Thoracic aorta (tissue), 2 donors: ENCODE measurements at places on chromosomes 2 and 18.

DNA sequence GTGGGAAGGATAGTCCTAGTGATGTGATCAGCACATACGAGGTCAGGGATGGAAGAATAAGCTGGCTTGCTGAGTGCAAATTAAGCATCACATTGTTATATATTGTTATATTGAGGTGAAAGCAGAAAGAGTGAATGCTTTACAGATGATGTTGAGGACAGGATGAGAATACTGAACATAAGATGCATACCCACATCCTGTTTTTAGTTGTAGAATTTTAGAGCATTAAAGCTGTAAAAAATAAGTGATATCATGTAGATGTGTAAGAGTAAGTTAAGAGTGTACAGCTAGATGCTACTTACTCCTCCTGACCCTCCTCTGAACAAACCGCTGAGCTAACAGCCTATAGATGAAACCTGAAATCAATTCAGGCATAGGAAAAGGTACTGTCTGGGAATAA lies 271.0 kb upstream of the KCNJ3 start:
- DNase-seq, result no peak

- DNase-seq, result no peak
These were observed 489 bp downstream of the TRMT61B start for GRCh38 chr2:28869494-28870145.

GRCh38 chr2:151906633-151906998 lies 78.4 kb upstream of the ARL5A start:
- DNase-seq, result no peak

DNA sequence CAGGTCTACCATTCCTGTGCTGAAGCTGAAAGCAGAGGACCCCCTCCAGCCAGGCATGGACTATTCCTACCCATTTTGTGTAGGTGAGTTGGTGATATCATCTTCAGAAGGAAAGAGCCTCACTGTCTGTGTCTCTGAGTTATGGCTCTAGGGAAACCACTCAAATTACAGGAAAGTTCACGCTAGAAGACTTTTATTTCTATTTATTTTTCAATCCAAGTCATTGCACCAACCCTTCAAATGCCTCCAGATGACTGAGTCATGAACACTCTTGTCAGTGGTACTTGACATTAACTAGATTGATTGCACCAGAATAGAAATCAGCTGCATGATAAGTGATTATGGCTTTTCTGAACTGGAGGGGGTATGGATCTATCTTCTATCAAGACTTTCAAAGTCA lies 338.4 kb downstream of the MBD2 start:
- DNase-seq, result no peak

GRCh38 chr2:185436787-185437372 lies 301.7 kb upstream of the FSIP2 start:
- no peak for DNase-seq

DNA sequence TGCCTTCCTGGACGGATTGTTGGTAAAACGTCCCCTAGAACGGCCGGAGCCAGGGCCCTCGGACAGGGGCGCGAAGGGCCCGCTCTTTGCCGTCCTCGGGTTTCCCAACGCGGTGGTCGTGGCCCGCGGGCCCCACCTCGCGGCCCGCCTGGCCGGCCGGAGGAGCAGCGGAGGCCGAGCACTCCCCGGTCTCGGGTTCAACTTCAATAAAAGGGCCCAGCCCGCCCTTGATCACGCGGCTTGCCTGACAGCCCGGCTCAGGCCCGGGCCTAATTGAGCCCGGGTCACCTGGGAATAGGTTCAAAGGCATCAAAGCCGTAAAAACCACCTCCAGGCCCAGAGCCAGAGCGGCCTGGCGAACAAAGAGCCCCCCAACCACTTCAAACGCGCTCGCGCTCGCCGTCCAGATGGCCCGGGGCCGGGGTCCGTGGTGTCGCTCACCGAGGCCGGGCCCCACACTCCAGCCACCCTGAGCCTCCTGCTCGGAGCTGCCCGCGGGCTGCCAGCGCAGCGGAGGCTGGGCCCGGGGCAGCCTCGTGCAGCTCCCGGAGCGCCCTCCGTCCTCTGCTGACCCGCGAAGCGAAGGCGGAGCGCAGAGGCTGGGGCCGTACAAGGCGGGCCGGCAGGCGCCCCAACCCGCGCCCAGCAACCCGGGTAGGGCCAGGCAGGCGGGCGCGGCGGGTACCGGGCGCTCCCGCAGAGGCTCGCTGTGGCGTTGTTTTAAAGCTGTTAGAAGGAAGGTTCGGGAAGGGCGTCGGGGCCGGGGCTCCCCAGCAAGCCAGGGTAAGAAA lies 1.1 kb upstream of the TWIST2 start:
- DNase-seq, result no peak

- DNase-seq, result no peak
These were observed 241.6 kb downstream of the NEDD4L start for GRCh38 chr18:58285449-58286130.

GRCh38 chr18:45540125-45540524 lies 75.2 kb upstream of the SLC14A2 start:
- DNase-seq, result no peak

GRCh38 chr2:81942136-81942680 lies 1637.7 kb upstream of the LRRTM1 start:
- no peak for DNase-seq

DNA sequence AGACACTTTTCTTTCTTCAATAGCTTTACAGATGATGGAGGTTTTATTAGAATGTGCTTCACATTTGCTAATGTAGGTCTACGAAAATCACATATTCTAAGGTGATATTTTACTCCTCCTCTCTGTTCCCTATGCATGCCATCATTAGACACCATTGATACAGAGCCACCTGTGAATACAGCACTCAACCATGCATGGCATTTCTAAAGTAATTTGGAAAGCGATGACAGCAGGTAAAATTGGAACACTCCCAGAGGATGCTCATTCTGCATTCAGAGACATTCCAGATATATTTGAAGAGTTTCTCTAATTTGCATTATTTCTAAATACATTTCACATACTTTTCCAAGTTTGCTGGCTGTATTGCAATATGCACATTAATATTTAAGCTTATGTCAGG lies 65.3 kb upstream of the RIT2 start:
- no peak for DNase-seq

GRCh38 chr2:28063492-28063962 lies 173.0 kb downstream of the BABAM2 start:
- no peak for DNase-seq

DNA sequence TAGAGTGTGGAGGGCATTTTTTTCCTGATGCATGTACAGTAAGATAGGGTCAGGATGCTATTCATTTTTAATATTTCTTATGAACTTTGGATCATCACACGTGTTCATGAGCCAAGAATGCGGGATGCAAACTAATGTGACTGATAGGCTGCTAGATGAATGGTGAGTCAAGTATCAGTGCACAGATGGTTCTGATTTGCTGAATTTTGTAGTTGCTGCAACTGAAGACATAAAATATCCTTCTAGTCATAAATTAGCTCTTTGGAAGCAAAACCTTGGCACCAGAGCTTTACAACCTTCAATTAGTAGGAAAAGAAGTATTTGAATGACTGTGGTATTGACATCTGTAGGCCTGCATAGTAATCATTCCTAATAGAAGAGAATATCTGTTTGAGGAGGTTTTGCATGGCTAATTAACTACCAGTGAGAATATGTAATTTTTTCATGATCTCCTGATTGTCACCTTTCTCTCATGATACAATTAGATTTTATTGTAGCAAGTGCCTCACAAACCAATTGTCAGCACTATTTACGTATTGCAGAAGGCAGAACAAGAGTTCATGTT lies 94.0 kb downstream of the VRK2 start:
- DNase-seq, result no peak

DNA sequence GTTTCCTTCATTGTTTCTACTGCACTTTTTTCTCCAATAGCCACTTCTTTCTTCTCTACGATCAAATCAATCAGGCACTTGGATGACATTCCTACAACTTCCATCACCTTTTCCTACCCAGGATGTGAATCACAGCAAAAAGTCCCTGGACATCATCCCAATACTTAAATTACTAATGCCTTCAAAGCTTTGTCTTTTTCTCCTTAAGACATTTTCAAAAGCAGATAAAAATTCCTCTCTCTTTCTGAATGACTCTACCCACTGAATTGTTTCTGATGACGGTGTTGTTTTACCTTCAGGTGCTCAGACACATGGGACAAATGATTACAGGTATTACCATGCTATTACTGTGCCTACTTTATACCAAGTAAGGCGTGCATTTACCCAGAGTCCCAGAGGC lies 500.9 kb downstream of the FBXO15 start:
- no peak for DNase-seq

GRCh38 chr2:31122133-31122532 lies 16.1 kb downstream of the GALNT14 start:
- DNase-seq, result no peak

DNA sequence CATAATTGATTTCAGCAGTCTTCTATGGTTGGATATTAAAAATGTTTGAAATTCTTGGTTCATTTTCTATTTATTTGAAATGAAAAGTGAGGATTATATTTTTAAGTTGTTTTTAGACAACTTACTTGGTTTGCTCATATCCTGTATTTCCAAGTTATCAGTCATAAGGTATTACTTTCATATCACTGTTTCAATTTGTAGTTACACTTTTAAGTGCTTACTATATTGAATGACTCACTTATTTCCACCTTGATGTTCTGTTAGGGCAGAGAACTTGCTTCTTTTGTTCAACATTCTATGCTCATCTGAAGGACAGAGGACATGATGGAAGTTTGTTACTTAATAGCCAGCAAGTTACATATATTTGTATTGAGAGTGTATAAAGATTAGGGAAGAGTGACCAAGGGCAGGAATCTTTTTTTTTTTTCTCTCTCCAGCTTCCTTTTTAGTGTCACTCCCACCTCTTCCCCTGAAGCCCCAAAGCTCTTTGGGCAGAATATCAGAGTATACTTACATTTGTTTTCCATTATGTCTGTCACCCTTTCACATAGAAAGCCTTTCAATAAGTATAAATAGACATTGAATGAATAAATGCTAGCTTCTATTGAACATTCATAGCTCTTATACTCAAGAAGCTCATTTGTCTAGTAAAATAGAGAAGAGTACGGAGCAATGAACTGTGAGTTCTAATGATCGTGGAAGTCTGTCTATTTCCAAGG lies 28.1 kb downstream of the PIK3C3 start:
- no peak for DNase-seq

DNA sequence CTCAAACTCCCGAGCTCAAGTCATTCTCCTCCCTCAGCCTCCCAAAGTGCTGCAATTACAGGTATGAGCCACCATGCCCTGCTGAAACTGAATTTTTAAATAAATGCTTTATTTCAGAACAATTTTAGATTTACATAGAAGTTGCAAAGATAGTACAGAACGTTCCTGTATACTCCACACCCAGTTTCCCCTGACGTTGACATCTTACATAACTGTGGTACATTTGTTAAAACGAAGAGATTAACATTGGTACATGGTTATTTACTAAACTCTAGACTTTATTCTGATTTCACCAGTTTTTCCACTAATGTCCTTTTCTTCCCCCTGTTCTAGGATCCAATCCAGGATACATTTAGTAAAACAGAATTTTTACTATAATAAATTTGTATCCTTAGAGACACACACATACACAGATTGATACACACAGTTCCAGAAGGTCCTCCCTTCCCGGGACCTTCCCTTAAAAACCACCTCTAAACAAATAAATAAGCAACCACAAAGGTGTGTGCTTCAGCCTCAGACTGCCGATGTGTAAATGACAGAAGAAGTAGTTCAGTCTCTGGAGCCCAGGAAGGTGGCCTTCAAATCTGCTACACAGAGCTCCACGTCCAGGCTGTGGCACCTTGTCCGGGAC lies 6.9 kb downstream of the NEU2 start:
- no peak for DNase-seq

- no peak for DNase-seq
These were observed 283.4 kb downstream of the CLIP4 start for GRCh38 chr2:29398384-29399237.

DNA sequence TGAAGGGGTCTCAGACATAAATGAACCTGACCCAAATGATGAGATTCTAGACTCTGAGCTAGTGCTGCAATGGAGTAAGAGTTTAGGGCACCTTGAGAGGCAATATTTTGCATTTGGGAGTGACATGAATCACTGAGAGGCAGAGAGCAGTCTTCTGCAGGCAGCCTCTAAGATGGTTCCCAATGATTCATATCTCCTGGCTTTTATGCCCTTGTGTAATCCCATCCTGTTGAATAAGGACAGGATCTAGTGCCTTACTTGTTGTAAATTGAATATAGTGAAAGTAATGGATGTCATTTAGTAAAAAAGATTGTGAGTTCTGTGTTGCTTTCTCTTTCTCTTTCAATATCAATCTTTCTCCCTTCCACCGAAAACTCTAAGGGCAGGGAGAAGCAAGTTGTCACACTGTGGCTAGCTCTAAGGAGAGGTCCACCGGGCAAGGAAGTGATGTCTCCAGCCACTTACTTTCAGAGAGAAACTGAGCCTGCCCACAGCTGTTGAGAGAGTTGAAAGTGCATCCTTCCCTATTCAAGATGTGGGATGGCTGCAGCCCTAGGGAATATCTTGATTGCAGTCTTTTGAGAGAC lies 144.7 kb downstream of the TRIB2 start:
- no peak for DNase-seq

- DNase-seq, result no peak
These were observed 258.6 kb downstream of the SRBD1 start for GRCh38 chr2:45352506-45352905.
